GM23248 (cell line): ENCODE measurements at places on chromosomes 7 and 10. TPM values are rescaled to one million over a fixed set of nuclear protein-coding genes. Genes with fewer than 3 reads are reported as not detected.

GRCh38 chr10:934746-935406 is 3.4 kb upstream of the LARP4B start:
- no peak overlapping the region for H3K27ac ChIP-seq
- no peak for DNase-seq
- no peaks in the 10 kb centered on the region for H3K27me3 ChIP-seq
- no peaks in the 10 kb centered on the region for H3K36me3 ChIP-seq
- no peak overlapping the region for H3K4me3 ChIP-seq

GRCh38 chr7:101594790-101595189 is 34.3 kb downstream of the MYL10 start:
- no peak overlapping the region for H3K27ac ChIP-seq
- no peak overlapping the region for H3K4me3 ChIP-seq
- H3K4me1 ChIP-seq: no peaks in the 10 kb centered on the region
- no peaks in the 10 kb centered on the region for H3K36me3 ChIP-seq

GRCh38 chr7:149440222-149440621 is 20.6 kb downstream of the ZNF777 start:
- H3K27ac ChIP-seq: no peak overlapping the region
- no peak overlapping the region for H3K4me3 ChIP-seq
- H3K27me3 ChIP-seq: no peaks in the 10 kb centered on the region
- no peaks in the 10 kb centered on the region for H3K4me1 ChIP-seq
- H3K36me3 ChIP-seq: peaks cover 16% of the 10 kb centered on the region
- DNase-seq: no peak

DNA sequence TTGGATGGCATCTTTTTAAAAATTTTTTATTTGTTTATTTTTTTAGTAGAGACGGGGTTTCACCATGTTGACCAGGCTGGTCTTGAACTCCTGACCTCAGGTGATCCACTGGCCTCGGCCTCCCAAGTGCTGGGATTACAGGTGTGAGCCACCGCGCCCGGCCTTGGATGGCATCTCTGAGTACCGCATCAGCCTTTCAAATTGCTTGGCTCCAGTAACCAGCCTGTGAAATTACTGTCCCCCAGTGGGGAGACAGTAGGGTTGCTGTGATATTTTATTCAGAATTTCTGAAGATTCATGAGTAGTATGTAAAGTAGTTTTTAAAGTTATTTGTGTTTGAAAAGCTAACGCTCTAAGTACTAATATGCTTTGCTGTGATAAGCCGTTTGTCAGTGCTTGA is 1.2 kb downstream of the NUB1 start:
- DNase-seq: peak; percentile 39
- peak overlapping the region; percentile 22; the same call in 1 of the 2 replicates for H3K27ac ChIP-seq
- H3K36me3 ChIP-seq: peaks cover 8% of the 10 kb centered on the region; the same call in 1 of the 2 replicates
- H3K4me3 ChIP-seq: peak overlapping the region; percentile 100
- no peaks in the 10 kb centered on the region for H3K27me3 ChIP-seq

DNA sequence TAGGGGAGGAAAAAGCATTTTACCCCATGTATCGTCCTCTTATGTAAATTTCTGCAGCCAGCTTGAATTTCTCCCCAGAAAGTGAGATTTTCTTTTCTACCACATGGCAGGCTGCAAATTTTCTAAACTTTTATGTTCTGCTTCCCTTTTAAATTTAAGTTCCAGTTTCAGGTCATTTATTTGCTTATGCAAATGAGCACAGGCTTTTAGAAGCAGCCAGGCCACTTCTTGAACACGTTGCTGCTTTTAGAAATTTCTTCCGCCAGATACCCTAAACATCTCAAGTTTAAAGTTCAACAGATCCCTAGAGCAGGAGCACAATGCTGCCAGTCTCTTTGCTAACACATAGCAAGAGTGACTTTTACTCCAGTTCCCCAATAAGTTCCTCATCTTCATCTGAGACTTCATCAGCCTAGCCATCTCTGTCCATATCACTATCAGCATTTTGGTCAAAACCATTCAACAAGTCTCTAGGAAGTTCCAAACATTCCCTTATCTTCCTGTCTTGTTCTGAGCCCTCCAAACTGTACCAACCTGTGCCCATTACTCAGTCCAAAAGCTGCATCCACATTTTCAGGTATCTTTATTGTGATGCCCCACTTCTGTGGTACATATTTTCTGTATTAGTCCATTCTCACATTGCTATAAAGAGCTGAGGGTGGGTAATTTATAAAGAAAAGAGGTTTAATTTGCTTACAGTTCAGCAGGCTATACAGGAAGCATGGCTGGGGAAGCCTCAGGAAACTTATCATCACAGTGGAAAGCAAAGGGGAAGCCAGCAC is 16.3 kb downstream of the EZH2 start:
- no peak for DNase-seq
- no peaks in the 10 kb centered on the region for H3K27me3 ChIP-seq
- H3K27ac ChIP-seq: no peak overlapping the region

GRCh38 chr10:111211706-111212105 is 134.9 kb downstream of the ADRA2A start:
- peak overlapping the region; percentile 53 for H3K27ac ChIP-seq
- H3K27me3 ChIP-seq: no peaks in the 10 kb centered on the region
- H3K4me1 ChIP-seq: peaks cover 38% of the 10 kb centered on the region
- peak overlapping the region; percentile 34 for H3K4me3 ChIP-seq
- peak; percentile 84 for DNase-seq
- no peaks in the 10 kb centered on the region for H3K36me3 ChIP-seq

DNA sequence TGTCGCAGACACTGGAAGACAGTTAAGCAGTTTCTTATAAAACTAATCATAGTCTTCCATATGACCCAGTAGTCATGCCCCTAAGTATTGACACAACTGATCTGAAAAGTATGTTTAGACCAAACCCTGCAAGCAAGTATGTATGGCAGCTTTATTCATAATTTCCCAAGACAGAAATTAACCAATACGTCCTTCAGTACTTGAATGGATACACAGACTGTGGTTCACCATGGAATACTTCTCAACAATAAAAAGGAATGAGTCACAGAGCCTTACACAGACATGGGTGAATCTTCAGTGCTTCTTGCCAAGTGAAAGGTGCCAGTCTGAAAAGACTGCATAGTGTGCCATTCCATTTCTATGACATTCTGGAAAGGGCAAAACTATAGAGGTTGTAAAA is 50.2 kb upstream of the AKR1E2 start:
- H3K4me1 ChIP-seq: peaks cover 74% of the 10 kb centered on the region
- peak; percentile 94 for DNase-seq
- H3K36me3 ChIP-seq: no peaks in the 10 kb centered on the region
- peak overlapping the region; percentile 80 for H3K27ac ChIP-seq
- no peaks in the 10 kb centered on the region for H3K27me3 ChIP-seq

DNA sequence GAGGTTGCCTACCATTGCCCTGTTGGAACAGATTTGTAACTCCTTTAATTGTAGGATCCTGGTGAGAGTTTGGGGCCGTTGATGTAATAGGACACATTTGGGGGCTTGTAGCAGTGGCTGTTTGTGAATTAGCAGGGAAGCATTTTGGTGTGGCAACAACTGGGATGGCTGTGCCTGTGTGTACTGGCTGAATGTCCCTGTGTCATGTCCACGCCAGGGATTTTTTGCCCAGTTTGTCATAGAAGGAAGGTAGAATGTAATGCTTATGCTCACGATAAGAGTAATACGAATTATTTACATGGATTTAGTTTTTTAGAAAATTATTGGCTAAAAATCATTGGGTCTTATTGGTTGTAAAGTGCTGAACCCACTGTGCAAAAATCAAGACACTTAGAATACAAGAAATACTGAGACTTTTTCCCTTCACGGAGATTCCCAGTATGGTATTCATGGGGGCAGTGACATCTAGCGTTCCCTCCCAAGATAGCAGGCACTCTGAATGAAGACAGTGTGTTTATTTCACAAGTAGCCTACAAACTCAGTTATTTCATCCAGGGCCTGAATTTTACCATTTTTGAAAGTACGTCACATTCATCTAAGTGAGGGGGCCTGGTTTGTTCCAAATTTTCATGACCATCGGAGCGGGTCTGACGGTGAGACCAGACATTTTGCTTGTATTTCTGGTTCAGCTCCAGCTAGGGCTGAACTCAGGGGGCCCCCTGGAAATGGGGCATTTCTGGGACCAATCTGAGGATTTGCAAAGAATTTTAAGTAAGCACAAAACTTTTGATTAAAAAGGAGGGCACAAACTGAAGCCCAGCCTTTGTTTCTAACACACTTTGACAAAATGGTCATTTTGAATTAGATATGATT is 74.7 kb downstream of the CACNB2 start:
- no peaks in the 10 kb centered on the region for H3K36me3 ChIP-seq
- no peaks in the 10 kb centered on the region for H3K4me1 ChIP-seq
- H3K27me3 ChIP-seq: no peaks in the 10 kb centered on the region
- no peak overlapping the region for H3K27ac ChIP-seq

DNA sequence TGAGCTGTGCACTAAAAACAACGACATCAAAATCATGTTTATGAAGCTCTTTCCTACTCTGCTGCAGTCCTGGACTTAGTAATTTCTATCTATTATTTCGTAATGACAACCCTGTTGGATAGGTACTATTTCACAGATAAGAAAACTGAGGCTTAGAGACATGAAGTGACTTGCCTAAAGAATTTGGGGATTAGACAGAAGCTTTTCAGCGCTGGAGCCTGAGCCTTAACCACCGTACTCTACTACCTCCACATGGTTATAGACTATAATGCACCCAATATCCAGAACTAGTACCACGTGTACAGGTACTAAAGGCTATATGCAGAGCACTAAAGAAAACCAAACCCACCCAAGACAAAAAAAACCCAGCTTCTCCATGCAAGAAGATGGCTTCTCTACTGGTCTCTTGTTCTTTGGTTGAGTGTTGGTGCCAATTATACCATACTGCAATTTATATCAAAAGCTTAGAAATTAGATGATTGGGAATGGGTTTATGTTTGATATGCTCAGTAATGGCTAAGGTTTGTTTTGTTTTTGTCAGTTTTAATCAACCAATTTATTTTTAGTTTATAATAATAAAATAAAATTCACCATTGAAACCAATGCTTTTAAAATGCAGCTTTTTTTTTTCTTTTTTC is 6.5 kb upstream of the SNX10 start:
- no peak overlapping the region for H3K27ac ChIP-seq
- no peaks in the 10 kb centered on the region for H3K36me3 ChIP-seq
- no peaks in the 10 kb centered on the region for H3K4me1 ChIP-seq
- H3K27me3 ChIP-seq: no peaks in the 10 kb centered on the region
- DNase-seq: no peak

Gene HDAC9
- 1.6 and 2.1 TPM in 2 replicates for total RNA-seq

Gene C10orf53
- total RNA-seq: not detected in 2 replicates

Gene MACC1
- total RNA-seq: 0.11 and 0.13 TPM in 2 replicates

Gene RASA4B
- 0.13 and 1.1 TPM in 2 replicates for total RNA-seq

Gene NYAP1
- not detected in 2 replicates for total RNA-seq

Gene FAM25C
- not detected in 2 replicates for total RNA-seq

Gene HOXA13
- 0.13 and 0.43 TPM in 2 replicates for total RNA-seq
